Right cardiac atrium (tissue), 5 donors: ENCODE measurements at places on chromosomes 1 and 21. TPM values are rescaled to one million over a fixed set of nuclear protein-coding genes. Genes with fewer than 3 reads are reported as not detected.

GRCh38 chr1:10514490-10515235 is 39.9 kb downstream of the PEX14 start:
- no peak for DNase-seq

DNA sequence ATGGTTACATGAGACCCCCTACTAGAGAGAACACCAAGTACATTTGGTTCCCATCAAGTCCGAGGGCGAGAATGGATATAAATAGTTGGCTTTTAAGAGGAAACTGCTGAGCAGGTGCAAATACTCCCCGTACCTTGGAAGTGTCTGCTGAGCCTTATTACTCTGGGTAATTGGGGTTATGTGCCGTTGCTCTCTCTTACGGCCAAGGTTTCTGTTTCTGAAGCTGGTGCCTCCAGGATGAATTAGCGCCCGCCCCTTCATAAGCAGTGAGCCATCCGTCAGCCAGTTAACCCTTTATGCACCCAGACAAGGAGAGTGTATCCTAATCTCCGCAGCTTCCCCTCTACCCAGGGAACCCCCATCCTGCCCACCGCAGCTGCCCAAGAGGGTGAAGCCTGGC is 90.4 kb upstream of the AJAP1 start:
- DNase-seq = no peak

DNA sequence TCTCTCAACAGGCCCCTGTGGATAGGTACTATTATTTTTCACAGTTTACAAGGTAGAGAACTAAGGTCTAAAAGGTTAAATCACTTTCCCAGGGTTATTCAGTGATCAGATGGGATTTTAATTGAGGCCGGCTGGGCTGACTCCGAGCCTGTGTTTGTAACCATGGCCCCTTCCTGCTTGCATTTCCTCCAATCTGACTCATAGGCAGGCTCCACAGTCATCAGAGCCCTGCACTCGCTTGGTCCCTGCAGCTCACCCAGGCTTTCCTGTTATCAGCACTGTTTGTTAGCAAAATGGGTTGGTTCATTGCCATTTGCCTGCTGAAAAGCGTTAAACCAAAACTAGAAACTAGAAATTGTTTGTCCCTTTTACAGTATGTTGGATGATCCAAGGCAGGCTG is 41.4 kb upstream of the LMX1A start:
- peak; percentile 65 for DNase-seq

DNA sequence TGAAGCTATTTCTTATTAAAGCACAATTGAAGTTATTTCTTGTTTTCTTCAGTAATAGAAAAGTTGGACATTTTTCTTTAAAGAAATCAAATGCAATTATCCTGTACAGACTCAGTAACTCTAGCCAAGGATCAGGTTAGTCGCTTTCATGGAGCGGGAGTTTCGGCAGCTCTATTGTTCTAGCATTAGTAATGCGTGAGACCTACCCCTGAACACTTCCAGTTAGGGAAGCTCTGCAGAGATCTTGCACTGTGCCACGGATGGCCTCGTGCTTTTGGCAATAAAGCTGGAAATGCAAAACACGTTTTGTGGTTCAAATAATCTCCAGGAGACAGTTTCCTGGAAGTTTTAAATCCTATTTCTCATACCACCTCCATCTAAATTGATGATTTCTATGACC is 488.4 kb downstream of the SETD4 start:
- no peak for DNase-seq

DNA sequence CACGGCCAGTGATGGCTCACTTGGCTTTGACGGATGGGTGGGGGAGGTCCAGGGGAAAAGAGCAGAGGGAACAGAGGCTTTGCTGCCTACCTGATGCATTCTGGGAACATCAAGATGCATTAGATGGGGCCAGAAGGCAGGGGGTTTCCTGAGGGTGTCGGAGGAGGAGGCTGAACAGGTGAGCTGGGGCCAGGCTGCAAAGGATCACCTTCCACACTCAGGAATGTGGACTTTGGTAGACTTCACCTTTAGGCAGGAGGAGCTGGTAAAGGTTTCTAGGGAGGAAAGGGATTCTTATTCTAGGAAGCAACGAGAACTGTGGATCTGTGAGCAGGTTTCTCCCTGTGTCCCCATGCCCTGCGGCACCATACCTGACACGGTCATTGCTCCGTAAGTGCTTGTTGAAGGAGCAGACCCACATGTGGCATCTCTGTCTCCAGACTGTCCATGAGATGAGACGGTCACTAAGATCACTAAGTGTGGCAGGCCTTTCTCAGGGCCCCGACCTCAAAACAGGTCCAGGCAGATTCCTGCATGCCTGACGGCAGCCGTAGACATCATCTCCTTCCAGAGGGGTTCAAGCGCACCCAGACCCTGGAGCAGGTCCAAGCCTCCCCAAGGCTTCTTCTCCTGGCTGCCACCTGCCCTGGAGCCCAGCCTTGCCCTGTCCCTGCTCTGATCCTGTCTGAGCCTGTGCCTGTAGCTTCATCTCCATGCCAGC is 89.1 kb upstream of the SLC25A33 start:
- DNase-seq = no peak

DNA sequence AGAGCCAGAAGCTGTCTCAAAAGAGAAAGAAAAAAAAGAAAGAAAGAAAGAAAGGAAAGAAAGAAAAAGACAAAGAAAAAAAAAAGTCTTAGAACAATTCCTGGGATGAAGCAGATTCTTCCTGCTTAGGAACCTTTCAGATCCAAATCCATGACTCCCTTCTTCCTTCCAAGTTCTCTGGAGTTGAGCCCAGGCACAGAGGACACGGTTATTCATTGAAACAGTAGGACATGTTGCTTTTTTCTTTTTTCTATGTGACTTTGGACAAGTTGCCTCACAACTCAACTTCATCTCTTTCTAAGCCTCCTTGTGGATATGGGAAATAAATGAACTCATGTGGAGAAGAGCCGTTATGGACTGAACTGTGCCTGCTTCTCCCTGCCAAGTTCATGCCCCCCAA is 14.7 kb upstream of the TNFRSF8 start:
- DNase-seq = no peak

DNA sequence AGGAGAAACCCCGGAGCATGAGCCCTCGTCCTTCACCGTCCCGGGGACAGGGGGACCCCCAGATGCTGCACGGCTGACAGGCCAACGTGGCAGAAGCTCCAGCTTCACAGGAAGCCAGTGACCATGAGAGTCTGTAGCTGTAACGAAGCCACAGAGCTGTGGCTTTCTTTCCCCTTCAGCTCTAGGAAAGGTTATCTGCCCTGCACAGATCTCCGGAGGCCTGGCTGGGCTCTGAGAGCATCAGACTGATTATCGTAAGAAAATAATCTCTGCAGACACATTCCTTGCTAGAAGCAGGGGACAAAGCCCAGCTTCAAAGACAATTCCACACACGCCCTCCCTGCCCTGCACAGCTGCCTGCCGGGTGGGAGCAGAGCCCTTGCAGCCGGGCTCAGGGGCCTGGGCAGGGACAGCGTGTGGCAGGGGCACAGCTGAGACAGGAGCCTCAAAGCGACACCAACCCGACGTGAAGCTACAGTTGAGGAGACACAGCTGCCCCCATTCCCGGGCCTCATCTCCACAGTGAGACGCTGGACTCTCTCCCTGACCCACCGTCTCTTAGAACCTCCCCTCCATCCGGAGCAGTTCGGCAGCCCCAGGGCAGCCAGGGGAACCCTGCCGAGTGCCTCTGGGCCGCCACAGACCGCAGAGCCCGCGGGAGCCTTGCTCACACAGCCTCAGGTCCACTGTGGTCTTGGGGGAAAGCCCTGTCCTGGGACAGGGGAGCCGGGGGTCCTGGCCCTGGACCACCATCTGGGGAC is 30.6 kb downstream of the POFUT2 start:
- peak; percentile 45 for DNase-seq

DNA sequence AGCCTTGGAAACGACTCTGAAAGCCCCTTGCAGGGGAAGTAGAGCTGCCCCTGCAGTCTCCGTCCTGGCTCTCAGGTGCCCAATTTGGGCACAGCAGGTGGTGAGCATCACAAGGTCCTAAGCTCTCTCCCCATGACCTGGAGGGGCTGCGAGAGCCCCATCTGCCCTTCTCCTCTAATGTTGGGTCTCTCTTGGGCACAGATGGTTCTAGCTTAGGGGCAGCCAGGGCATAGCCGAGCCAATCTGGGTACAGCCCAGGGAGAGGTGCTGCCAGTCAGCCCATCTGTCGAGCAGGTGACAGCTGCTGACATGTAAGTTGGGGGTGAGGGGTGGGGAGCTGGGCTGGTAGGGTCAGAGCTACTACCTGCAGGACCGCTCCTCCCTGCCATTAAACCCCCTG is 50.7 kb downstream of the SYT2 start:
- no peak for DNase-seq

- no peak for DNase-seq
Observed at GRCh38 chr1:89065079-89065868, at the start of gene GBP1. GBP1 (minus strand) TSS chr1:89065208; CDS start chr1:89063234, 1,974 bp downstream.

Gene TMPRSS15
- polyA plus RNA-seq = not detected

Gene C4BPA
- polyA plus RNA-seq = not detected

- DNase-seq = no peak
Observed at GRCh38 chr21:37568916-37569315, 202.3 kb downstream of the DYRK1A start.

DNA sequence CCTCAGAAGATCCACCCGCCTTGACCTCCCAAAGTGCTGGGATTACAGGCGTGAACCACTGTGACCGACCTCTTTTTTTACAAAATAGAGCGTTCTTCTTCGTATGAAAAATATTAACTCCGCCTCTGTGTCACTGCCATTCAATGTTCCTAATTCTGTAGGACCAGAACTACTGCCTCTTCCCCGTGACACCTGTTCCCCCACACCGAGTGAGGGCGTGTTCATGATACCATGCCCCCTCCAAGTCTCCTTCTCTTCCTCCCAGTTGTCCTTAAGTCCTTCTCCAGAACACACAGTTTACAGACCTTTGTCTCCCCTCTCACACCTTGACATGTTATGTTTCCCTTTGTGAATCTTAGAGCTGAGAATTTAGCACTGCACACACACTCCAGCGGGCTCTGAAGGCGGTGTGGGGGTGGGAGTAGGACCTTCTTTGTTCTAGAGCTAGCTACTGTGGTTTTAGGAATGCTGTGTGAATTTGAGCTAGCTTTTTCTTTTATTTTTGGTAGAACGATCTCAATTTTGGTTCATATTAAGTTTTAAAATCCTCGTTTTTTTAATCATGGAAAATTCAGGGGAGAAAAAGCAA is 82.4 kb upstream of the LPGAT1 start:
- no peak for DNase-seq
